ENCODE measurements at places on chromosomes 1 and 21.

GRCh38 chr1:175783126-175783722, 39.8 kb upstream of the TNR start:
- DNase-seq, result no peak

DNA sequence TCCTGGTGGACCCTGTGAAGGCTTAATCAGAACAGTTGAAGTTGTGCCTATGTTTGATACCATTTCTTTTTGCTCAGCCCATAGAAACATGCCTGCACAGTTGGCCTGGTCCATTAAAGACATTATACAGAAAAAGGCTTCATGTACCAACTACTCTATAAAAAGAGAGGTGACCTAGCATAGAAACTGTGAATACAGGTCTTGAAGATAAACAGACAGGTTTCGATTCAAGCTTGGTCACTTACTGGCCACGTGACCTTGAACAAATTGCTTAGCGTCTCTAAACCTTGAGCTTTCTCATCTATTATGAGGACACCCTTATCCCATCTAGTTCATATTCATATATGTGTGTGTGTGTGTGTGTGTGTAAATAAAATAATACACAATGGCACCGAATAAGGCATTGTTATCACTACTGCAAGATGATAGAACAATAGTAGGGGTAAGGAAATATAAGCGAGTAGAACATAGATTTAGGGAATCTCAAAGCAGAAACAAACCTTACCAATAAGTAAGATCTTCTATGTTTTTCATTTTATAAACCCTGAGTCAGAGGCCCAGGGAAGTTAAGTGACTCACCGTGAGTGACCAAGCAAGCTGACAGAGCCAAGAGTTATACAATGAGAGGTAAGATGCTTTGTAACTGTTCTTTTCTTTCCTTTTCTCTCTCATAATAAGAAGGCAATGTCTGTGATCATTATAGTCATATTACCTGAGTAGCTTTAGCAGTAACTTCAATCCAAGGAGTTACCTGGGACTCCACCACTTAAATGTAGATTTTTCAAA, 476.8 kb upstream of the DEPDC1 start:
- DNase-seq, result no peak

DNA sequence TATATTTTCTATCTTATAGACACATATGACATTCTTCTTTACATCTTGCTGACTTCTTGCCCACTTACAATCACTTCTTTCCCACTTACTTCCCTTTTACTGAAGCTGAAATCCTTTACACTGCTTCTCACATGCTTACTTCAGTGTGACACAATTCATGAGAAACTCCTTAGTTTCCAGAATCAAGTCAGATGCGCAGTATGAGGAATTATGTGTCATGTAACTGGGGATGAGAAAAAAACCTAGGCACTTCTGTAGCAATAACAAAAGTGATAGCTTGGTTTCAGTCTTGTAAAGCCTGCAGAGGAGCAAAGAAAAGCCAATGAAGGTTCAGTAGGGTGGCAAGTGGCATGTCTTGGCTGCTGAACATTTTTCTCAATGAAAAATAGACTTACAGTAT, 566.2 kb upstream of the RGS18 start:
- no peak for DNase-seq

DNA sequence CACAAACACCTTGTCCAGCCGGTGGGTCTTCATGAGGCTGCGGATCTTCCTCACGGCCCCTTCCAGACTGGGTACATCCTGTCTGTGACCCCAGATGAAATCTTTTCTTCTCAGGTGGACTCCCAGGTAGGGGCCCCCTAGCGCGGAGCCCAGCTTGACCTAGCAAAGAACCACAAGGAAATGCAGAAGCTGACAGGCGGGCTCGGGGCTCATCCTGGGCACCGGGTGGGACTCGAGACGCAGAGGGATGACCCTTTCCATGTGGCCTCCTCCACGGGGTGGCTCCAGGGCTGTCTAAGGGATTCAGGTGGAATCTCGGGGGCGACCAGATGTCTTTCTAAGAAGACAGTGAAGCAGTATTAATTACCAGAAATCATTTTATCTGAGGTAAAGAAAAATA, 17.8 kb downstream of the POFUT2 start:
- DNase-seq, result no peak

DNA sequence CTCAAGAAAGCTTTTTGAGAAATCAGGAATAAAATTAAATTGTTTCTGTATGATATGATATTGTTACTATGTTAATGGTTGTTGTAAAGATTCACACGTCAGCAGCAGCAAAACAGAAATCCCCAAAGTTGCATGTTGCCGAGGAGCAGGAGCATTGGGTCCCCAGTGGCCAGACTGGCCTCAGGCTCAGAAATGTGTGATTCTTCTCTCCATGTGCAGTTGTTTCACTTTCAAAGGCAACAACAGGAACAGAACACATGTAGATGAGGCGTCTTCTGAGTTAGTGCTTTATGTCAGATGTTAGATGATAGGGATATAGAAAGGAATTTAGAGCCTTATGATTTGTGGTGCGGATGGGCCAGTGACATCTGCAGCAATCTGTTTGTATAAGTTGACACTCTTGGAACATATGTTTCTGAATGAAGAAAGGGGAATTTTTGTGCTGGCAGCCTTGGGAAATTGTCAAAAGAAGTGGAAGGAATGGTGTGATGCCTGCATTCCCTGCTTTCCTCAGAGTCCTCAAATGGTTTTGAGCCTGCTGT, 2.1 kb upstream of the TTLL7 start:
- DNase-seq, result no peak

GRCh38 chr1:17184822-17185484, 20.0 kb upstream of the PADI1 start:
- DNase-seq, result no peak

GRCh38 chr1:33367485-33368405, 46.8 kb upstream of the A3GALT2 start:
- peak; percentile 90 for DNase-seq

GRCh38 chr21:37536616-37537278, 170.2 kb downstream of the DYRK1A start:
- no peak for DNase-seq

DNA sequence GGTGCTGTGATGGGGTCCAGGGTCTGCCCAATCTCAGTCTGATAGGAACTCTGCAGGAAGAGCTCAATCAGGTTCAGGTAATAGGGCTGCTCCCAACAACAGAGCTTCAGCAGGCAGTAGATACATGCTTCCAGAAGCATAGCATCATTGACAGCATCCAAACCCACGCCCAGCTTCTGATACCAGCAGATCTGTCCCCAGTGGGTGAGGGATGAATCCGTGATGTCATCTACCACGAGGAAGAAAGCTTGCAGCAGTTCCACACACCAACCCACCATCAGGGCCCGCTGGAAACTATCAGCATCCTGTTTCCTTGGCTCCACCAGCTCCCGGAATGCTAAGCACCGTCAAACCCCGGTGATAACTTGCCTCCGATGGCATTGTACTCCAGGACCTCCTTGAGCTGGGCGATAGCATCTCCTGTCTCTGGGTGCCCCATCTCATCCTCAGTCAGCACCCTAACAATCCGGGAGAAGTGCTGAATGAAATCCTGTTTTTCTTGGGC, 14.7 kb downstream of the NEK2 start:
- DNase-seq, result no peak

DNA sequence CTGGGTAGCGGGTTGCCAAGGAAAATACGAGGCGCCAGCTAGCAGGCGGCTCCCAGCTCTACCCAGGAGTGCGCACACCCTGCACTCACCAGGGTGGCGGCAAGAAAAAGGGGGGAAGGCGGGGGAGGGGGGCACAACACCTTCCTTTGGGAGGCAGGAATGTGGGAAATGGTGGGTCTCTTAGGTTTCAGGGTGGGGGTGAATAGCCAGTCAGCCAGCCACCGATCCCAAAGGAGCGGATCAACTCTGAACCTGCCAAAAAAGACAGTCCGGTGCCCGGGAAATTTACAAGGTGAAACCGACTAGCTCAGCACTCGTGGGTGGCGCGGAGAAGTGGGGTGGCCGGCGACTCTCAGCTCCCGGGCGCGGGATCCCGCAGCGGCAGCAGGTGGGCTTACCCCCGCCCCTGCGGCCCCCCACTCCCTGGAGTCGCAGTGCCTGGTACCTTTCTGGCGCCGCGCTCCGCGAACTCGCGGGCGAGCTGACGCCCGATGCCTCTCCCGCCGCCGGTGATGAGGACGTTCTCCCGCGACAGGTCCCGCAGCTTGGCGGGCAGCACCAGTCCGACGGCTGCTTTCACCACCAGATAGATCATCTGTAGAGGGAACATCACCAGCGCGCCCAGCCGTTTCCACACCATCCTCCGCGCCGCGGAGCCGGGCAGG, 1.2 kb downstream of the DHRS3 start:
- DNase-seq, result peak; percentile 63

DNA sequence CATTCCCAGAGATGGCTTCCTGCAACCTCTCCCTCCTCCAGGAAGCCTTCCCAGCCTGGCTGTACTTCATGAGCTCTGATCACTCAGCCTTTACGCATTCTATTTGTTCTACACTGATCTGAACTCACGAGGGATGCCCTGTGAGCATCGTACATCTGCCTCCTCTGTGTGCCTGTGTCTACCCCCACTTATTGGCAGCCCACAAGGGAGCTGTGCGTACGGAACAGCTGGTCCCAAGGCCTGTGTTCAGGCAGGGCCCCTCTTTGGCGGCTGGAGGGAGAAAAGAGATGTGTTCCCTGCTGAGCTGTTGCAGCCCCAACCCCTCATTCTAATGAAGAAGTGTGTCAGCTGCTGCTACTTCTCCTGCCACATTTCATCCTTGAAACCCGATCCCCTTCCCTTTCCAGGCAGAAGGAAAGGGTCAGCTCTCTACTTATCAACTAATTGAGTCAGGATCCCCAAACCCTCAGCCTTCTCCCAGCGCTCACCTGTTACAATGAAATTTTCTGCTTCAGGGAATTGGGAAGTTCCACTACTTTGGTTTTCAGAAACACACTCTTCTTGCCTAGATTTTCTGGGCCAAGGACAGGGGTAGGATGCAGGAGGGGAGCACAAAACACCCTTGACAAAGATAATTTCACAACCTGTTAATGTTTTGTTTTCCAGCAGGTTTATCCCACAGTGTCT, 3.2 kb downstream of the INKA2 start:
- no peak for DNase-seq

DNA sequence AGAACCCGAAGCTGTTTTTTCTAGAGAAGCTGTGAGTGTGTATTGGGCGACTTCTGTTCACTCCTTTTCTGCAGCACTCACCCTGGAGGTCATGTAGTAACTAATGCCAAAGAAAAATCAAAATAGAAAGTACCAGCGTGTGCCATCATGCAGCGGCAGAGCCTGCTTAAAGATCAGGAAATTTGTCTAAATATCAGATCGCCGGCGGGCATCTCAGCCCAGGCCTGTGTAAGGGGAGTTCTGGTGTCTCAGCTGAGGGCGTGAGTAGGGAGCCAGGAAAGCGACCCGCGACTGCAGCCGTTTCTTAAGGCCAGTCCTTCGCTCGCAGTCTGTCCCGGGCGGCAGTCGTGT, 768 bp downstream of the EDARADD start:
- DNase-seq, result peak; percentile 10

GRCh38 chr1:59593798-59594790, 220.7 kb upstream of the HOOK1 start:
- no peak for DNase-seq

- peak; percentile 87 for DNase-seq
Measured at GRCh38 chr1:230109895-230110667, 43.0 kb downstream of the GALNT2 start.

DNA sequence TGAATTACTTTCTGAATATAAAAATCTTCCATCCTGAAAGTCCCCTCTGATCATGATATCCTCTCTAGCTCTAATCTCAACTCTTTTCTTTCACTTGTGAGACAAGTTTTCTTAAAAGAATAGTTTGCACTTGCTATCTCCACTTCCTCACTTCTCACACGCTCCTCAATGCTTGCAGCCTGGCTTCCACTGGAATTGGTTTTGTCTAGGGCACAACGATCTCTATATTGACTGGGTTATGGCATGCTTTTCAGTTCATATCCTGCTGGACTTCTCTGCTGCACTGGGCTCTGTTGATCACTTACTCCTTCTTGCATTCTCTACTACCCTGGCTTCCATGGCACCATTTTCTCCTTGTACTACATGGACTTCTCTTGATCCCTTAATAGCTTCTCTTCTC, 474 bp downstream of the FCRLA start:
- DNase-seq, result no peak

DNA sequence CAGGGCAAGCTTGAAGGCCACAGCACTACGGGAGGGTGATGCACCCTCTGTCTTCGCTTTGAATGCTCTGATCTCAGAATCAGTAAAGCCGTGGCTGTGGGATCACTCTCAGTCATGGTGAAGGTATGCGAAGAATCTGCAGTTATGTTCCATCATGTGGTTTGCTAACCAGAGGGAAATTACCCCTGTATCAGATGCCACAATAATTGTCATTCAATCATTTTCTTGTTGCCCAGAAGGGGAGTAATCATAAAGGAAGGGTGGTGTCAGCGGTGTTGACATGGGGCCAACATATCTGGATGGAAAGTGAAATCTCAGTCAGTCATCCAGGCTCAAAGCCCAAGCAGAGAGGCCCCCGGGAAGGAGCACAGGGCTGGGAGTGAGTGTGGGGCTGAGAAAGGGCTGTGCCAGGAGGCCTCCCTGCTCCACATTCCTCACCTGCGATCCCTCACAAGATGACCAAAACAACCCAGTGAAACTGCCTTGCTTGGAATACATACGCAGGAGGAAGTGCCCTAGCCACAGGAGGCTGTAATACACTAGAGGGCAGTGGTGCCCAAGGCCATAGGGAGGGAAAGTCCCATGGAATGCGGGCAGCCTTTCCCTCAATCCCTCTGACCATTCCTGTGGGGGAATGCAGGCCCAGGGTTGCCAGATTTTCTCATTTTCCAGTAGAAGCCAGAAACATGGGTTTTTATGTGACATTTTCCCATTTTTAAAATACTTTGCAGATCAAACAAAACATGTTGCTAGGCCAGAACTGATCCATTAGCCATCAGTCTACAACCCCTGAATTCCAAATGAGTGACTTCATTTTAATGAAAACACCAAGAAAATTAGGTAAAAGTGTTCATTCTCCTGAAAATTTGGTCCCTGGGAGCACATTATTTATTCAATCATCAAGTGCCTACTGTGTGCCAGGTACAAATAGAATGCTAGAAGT, 95.7 kb upstream of the VANGL1 start:
- DNase-seq, result no peak

GRCh38 chr1:81848880-81849682, 48.3 kb downstream of the ADGRL2 start:
- no peak for DNase-seq

- DNase-seq, result peak; percentile 19
Measured at GRCh38 chr1:167401260-167401873, 117.0 kb downstream of the CD247 start.

- DNase-seq, result no peak
Measured at GRCh38 chr1:205568135-205568468, 63.6 kb downstream of the CDK18 start.

GRCh38 chr1:30452170-30452569, 271.2 kb downstream of the MATN1 start:
- peak; percentile 16 for DNase-seq

- DNase-seq, result no peak
Measured at GRCh38 chr1:208271236-208271635, 27.1 kb upstream of the PLXNA2 start.

- no peak for DNase-seq
Measured at GRCh38 chr1:209527372-209527771, 56.1 kb upstream of the CAMK1G start.

- DNase-seq, result no peak
Measured at GRCh38 chr1:197660389-197660788, 114.9 kb downstream of the DENND1B start.

Measured in activated naive CD4-positive, alpha-beta T cell treated with anti-CD3 and anti-CD28 coated beads, Interleukin-2, amount 50 U/mL, for 72 hours (primary cell).